ENCODE measurements at places on chromosomes 3 and 15.

DNA sequence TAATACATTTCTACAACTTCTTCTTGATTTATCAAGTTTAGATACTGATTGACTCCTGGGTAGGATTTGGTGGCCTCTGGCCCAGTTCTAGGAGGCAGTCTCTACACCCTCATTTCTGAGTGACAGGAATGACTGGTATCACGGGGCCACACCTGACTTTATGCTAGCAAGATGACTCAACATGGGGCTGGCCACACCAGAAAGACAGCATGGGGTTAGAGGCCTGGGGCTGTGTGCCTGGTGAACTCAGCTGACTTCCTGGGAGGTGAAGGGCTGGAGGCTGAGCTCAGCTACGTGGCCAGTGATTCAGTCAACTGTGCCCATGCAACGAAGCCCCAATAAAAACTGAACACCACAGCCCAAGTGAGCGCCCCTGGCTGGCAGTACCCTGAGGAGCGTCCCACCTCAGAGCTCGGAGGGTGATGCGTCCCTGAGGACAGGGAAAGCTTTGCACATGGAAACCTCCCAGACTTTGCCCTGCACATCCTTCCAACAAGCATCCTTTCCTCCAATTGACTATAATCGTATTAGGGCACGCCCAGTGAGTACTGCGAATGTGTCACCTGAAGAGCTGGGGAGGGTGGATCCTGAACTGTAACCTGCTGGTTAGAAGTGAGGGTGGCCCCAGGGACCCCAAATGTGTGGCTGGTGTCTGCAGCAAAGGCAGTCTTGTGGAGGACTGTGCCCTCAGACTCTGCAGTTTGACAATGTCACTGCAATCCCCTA lies 57.2 kb downstream of the NIPA2 start:
- DNase-seq: peak; percentile 92

DNA sequence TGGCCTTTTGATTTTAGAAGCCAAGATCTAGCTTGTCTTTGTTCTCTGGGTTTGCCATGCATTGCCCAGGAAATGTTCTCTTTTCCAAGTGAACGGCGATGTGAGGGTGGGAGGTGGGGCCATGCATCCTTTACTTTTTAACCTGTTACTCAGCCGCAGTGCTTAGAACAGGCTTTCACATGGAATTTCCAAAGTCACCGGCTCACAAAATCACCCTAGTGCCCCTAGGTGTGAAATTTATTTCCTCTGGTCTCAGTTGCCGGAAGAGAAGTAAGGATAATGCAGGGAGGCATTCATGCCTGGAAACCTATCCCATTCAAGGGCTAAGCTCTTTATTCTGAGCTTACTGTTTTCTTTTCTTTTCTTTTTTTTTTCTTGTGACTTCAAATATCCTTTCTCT lies 93.2 kb downstream of the CACNA2D3 start:
- DNase-seq: no peak

GRCh38 chr3:16448639-16449070 lies 64.8 kb downstream of the RFTN1 start:
- DNase-seq: peak; percentile 86

DNA sequence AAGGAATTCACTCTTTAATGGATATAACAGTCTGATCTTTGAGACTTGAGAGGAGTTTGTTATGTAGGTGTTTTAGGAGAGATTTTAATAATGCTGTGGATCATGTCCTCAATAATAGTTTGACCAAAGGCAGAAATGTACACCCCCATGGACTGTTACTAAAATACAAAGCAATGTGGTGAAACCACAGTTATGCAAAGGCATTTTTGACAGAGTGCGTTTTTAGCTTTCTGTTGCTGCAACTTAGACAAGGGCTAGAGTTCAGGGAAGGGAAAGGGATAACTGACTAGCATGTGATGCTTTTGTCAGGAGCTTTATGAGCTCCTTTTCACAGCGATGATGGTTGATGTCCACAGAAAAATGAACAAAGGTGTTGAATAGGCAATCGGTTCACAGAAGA lies 3.6 kb upstream of the STARD5 start:
- DNase-seq: no peak

- no peak for DNase-seq
Measured at GRCh38 chr3:152853196-152853595, 18.3 kb downstream of the P2RY1 start.

DNA sequence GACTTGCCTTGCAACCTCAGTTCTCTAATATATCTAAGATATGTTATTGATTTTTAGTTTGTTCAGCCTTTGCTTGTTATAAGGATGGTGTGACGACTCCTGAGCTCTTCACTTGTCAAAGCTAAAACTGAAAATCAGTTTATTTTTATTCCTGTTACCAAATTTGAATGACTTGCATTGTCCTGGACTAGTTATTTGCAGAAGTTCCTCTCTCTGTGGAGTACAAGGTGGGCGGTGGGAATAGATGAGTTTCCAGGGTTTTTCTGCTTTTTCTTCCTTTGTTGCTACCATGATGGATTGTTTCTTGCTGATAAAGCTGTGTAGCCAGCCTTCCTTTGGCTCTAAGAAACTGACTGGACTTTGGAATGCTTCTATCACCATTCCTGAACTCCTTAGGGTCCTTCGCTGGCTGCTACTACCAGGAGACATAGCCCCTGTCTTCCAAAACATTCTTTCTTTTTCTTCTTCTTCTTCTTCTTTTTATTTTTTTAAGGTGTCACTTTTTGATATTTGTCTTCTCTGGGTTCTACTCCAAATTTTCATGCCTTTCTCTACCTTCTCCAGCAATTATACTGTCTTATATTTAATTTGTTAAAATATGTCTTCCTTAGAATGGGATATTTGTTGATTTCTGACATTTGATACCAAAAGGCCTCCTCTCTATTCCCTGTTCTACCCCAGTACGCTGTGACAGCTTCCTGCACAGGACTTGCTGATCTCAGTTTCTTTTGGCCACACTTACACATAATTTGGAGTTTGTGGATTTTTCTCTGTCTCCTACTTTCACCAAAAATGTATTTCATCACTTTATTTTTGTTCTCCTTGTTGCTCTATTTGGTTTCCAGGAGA lies 145.1 kb upstream of the THRB start:
- no peak for DNase-seq

DNA sequence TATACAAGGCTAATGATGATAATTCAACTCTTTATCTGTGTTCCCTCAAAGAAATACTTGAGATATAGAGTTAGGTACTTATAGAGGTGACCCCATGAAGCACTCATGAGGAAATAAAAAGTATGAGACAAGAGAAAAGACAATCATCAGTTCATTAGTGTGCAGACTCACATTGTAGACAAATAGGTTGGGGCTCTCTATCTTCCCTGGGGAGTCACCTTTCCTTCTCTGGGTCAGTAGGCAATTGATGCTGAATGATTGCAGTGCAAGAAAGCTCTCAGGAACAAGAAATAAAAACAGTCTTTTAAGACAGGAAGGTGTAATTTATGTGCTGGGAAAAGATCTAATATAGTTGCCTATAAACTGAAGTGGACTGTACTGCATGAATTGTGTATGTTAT lies 1357.6 kb upstream of the EPHA6 start:
- no peak for DNase-seq

DNA sequence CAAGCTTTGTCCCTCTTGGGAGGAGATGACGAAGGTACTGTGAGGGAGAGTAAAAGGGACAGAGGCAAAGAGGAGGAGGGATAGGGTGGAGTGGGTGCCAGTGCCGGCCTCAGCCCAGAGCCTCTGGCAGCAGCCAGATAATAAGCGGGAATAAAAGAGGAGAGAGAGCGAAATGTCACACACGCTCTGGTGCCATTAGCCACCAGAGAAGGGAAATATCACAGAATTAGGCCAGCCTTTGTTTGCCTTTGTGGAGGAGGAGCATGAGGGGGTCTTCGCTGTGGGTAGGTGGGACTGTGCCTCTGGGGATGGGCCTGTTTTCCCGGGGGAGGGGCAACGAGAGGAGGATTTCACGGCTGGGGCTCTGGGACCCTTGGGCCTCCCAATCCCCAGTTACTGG lies 67.8 kb downstream of the LINGO1 start:
- DNase-seq: no peak

GRCh38 chr3:140344601-140345205 lies 333.2 kb upstream of the TRIM42 start:
- DNase-seq: no peak

DNA sequence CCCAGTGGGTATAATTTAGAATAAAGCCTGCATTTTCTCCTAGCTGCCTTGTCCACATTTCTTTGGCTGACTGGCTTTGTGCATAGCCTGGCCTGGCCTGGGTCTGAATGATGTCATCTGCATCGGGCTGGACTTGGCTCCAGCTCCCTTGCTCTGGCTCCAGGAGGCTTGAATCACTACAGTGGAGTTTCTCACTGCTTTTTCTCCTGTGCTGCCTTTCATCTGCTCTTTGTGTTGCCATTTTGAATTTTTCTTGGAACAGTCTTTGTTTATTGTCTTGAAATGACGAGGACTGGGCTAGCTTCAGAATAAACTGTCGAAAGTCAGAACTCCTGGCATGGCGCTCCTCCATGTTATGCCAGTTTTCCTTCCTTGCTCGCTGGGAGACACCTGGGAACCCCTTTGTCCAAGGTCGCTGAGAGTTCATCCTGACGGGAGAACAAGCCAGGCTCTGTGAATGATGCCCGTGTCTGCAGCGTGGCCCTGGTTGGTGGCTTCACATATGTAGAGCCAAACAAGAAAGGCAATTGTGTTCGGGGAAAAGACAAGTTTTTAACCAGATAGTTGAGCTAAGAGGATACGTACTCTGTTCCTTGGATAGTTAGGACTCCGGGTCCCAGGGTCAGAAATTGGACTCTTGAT lies 258.9 kb downstream of the PDZRN3 start:
- no peak for DNase-seq

DNA sequence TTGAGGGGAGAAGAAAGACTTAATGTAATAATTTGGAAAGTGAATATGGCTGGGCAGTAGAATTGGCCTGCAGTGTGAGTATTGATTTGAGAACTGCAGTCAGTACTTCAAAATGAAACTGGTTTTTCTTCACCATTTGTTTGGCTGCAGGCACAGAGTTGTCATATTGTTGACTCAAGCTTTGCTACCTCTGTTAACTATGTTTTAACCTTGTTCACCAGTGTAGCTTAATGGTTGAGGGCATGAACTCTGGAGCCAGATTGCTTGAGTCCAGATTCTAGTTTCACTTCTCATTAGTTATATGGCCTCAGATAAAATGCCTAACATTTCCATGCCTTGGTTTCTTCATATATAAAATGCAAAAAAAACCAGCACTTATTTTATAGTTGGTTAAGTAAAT lies 64.1 kb downstream of the CFAP44 start:
- no peak for DNase-seq

- no peak for DNase-seq
Measured at GRCh38 chr3:144590854-144591253, 619.2 kb downstream of the DIPK2A start.

DNA sequence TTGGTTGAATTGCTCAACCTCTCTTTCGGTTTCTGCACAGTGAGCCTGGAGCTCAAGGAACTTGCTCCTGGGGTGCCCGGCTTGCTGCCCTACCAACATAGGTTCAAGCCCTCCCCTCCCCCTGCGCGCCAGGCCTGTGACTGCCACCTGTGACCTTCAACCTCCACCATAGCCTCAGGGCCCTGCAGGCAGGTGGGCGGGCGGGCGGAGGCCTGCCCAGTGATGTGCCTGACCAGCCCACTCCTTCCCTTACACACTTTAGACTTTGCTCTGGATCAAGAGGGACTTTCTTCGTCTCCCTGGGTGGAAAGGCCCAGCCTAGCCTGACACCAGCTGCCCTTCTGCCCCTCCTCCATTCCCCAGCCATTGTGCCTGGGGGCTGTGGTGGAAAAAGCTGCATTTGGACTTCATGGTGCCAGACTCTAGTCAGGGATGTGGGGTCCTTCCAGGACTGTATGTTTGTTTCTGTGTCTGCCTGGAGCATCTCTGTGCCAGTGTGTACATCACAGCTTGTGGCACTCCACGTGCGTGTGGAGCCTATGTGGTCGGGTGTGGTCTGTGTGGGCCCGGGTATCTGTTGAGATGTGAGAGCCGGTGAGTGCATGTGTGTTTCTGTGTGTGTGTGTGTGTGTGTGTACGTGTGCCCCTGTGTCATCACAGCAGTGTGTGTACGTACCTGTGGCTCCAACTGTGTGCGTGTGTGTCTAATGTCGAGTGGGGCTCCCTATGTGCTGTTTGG lies 9.5 kb downstream of the PRKCD start:
- DNase-seq: no peak

GRCh38 chr15:101013201-101013550 lies 94.0 kb downstream of the LRRK1 start:
- no peak for DNase-seq

- no peak for DNase-seq
Measured at GRCh38 chr15:24916305-24917009, 38.3 kb upstream of the SNRPN start.

GRCh38 chr15:84827246-84827645 lies 10.1 kb downstream of the ALPK3 start:
- no peak for DNase-seq

DNA sequence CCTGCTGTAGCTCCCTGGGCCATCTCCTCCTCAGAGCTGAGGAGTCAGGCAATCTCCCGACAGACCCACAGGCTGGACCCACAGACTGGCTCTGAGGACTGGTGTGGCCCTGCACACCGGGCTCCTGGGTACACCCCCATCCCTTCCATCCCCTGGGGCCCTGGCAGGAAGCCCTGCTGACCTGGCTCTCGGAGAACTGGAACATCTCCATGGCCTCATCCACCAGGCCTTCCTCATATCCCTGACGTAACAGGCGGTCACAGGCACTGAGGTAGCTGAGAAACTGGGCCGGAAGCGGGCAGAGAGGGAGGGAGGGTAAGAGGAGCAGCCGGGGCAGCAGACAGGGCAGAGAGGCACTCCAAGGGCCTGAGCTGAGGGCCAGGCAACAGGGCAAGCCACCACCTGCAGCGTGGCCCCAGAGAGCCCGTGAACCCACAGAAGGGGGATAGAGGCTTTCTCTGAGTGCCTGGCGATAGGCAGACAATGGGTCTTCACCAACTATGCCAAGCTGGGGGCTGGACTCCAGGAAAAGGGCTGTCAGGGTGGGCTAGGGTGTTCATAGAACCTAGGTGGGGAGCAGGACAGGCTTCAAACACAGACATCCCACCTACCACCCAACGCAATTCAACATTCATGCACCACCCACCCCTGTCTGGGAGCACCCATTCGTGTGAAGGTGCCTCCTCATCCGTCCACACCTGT lies 17.9 kb downstream of the KBTBD13 start:
- no peak for DNase-seq

Measured in epithelial cell of prostate (primary cell).